ENCODE measurements at places on chromosomes 6 and 20. TPM values are rescaled to one million over a fixed set of nuclear protein-coding genes. Genes with fewer than 3 reads are reported as not detected.

AMD1 gene
- 61.9 TPM for total RNA-seq

MBOAT1 gene
- total RNA-seq: 57.0 TPM

FNDC11 gene
- not detected for total RNA-seq

KIAA0408 gene
- total RNA-seq: 4.1 TPM

DAAM2 gene
- total RNA-seq: 22.0 TPM

DNA sequence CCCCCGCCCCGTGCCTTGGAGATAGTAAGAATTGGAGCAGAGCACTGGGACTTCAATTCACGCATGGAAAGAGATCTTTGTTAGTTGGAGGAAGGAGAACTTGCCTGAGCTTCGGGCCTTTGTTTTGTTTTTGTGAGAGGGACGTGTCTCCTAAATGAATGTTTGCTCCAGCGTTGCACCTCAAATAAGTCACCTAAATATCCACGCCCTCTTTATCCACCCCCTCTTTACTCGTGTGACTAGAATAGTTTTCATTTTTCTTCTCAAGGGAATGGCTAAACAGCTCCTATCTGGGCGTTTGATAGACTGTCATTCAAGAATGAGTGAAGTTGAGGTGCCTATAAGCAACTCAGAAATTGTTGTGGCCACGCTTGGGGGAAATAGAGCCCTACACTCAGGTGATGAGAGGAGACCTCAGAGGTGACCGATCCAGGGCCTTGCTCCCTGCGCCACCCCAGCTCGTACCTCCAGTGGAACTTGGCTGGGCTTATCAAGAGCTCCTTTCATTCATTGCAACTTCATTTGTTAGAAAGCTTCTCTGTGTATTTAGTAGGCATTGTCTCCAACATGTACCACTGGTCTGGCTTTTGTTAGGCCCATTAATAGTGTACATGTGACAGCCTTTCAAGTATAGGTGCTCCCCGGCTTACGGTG lies 861 bp downstream of the PCMTD2 start:
- no peak for DNase-seq

DNA sequence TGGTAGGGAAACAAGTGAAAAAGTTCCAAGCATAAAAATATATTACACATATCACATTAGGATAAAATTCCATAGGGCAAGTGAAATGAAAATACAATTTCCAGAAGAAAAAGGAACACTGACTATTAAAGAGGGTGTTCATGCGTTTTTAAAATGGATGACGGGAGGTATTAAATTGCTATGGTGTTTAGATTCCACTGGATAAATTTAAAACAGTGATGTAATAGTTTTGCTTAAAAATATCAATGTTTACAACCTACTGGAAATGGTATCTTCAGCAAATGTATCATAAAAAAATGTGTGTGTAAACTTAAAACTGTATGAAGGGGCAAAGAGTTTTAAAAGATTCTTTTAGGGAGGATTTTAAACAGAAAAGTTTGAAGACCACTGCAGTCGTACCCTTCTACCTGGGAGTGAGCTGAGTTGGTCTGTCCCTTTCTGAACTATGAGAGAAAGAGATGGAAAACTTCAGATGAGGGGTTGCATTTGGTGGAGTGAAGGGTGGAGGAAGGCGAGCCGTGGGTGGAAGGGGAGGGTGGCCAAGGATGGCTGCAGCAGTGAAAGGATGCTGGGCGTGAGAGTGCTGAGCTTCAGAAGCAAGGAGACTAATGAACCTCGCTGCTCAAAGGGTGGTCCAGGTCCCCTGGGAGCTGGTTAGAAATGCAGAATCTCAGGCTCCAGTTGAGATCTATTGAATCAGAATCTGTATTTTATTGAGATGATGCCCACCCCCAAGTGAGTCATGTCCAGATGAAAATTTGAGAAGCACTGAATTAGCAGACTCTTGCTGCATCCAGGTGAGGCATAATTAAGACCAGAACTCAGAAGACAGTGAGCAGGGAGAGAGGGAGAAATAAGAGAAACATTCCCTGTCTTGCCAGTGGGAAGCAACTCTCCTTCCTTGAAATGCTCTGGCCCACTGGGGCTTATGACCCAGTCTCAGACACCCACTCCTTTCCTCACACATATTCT lies 54.5 kb upstream of the MRPS10 start:
- no peak for DNase-seq

GRCh38 chr6:3535776-3536435 lies 79.1 kb upstream of the SLC22A23 start:
- DNase-seq: no peak

DNA sequence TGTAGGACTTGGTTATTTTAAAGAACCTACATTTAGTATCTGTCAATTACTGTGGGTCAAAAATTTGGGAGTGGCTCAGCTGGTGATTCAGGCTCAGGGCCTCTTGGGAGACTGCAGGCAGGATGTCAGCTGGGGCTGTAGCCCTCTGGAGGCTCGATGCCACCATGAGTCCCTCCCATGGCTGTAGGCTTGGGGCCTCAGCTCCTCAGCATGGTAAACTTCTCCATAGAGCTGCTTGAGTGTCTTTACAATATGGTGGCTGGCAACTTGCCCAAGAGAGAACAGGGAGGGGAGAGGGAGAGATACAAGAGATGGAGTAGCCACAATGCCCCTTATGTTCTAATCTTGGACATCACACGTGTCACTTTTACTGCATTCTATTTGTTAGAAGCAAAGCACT lies 470.4 kb downstream of the CDH26 start:
- no peak for DNase-seq

GRCh38 chr6:36759148-36759759 lies 61.6 kb downstream of the RAB44 start:
- DNase-seq: peak; percentile 93

DNA sequence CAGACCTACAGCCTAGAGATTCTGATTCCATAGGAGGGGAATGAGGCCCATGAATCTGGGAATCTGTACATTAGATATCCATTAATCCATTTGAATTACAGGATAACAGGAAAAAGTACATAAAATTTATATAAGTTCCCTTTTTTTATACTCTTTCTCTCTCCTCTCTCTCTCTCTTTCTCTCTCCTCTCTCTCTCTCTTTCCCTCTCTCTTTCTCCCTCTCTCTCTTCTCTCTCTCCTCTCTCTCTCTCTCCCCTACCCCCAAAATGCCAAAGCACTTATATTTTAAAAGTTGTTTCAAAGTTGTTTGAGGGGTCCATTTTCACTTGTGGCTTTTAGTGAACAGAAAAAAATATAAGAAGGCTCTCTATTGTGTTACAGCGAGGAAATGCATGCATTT lies 15.1 kb downstream of the TSHZ2 start:
- DNase-seq: no peak

DNA sequence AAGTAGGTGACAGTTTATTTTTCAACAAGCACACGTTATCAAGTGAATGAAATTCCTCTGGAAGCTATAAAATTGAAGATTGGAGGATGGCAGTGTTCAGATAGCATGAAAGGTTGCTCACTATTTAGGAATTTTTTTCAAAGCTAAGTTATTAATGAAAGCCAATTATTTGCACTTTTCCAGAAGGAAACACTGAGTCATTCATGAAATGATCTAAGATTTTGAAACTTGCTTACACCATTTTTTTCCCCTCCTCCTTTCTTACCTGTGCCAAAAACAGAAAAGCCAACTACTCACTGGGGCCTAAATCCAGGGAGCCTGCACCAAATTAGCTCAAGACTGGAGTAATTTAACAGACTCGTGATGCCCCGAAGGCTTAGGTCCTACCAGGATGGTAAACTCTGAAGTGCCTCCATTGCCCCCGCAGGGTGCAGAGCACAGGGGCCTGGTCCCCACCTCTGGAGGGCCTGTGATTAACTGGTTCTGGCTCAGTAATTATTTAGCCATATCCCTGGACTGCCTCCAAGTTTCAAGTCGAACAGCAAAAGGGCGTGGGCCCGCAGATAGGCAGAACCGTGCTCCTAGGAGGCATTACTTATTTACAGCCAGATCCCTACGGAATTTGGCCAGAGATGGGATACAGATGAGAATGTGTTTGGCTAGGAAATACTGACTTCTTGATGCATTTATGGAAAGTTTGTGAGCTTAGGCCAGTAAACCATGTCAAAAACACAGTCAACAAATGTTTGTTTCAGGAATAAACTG lies 28.0 kb upstream of the ZNF217 start:
- DNase-seq: peak; percentile 59

- DNase-seq: no peak
These were observed 20.1 kb downstream of the RIPOR2 start for GRCh38 chr6:24915641-24916040.

GRCh38 chr6:113500221-113500620 lies 356.9 kb upstream of the MARCKS start:
- no peak for DNase-seq

GRCh38 chr6:97423190-97423589 lies 140.2 kb upstream of the MMS22L start:
- no peak for DNase-seq

DNA sequence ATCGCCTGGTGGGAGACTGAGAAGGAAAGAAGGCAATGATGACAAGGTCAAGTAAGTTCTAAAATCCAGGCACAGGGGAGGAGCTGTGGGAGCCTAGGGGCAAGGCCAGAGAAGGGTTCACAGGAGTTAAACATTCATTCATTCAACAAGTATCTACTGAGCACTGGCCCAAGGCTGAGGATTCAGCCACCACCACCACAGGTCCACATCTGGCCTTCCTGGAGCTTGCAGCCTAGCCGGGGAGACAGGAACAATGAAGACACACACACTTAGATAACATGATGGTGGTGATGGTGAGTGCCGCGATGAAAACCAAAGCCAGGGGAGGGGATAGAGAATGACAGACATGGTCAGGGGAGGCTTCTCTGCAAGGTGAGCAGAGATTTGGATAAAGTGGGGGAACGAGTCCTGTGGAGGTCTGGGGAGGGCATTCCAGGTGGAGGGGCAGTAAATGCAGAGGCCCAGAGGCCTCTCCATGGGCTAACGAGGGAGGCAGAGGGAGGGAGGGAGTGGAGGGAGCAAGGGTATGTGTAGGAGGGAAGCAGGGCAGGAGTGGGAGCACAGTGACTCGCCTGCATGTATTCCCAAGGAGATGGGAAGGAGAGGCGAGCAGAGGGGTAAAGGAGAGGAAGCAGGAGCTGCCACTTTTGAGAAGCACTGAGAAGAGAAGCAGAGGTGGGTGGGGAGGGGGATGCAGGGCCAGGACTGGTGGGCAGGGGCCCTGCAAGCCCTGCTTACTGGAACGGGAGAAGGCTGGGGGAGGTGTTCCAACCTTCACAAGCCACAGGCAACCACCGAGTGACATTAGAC lies 10.5 kb upstream of the RSPO4 start:
- no peak for DNase-seq

- no peak for DNase-seq
These were observed 53.2 kb downstream of the WDR27 start for GRCh38 chr6:169648617-169649016.
